Stimulated activated CD4-positive, alpha-beta T cell treated with anti-CD3 and anti-CD28 coated beads, Interleukin-1b, Interleukin-23, amount 100 ng/mL, for 4 hours (primary cell): ENCODE measurements at places on chromosomes 2 and 18.

- DNase-seq, result no peak
Observed at GRCh38 chr2:219998107-219998506, 370.7 kb downstream of the SLC4A3 start.

- DNase-seq, result no peak
Observed at GRCh38 chr2:43194121-43194869, 32.1 kb downstream of the ZFP36L2 start.

DNA sequence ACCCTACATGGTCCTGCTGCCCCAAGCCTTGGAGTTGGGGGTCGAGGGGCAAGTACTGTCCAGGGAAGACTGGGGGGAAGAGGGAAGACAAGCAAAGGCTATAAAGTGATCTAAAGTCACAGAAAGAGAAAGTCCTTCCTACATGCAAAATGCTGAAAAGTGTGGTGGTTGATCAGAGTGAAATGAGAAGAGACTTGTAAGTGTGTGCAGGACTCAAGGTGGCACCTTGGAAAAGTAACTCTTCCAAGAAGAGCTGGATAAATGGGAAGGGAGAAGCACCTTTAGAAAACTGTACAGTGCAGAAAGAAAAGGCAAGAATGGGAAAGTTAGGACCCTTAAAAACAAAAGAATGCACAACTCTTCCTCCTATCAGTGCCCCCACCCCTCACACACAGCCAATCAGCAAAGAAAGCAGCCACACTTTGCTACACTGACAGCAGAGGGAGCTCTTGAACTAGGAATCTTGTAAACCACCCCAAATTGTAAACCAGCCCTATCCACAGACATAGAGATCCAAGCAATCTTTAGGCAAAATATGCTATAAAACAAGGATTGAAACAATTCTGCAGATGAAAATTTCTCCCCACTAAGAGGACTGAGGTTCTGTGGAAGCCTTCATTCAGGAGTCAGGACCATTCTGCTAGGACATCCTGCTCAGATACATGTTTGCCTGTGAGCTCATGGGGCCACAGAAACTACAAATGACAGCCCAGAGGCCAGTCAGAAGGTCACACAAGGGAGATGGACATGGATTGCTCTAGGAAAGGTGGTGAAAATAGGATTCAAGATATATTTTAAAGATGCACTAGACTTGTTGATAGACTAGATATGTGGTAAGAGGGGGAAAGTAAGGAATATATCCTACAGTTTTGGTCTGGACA, 146.4 kb downstream of the FTCDNL1 start:
- no peak for DNase-seq

GRCh38 chr2:152480821-152481399, 145.9 kb downstream of the FMNL2 start:
- no peak for DNase-seq

DNA sequence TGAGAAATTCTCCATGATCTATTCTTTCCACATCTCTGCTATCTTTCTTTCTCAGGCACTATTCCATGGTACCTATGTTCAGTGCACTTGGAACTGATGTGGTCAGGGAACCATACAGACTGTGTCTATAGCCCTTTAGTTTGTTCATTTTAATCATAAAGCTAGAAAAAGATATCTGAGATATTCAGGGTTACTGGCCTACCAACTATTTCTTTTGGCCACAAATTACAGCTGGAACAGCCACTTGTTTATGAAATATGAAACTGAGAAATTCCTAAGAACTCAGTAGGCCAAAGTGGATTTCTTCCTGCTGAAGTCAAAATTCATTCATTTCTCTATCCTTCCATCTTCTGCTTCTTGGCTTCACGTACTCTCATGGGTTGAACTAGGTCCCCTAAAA, 22.8 kb upstream of the LYPD1 start:
- DNase-seq, result no peak

DNA sequence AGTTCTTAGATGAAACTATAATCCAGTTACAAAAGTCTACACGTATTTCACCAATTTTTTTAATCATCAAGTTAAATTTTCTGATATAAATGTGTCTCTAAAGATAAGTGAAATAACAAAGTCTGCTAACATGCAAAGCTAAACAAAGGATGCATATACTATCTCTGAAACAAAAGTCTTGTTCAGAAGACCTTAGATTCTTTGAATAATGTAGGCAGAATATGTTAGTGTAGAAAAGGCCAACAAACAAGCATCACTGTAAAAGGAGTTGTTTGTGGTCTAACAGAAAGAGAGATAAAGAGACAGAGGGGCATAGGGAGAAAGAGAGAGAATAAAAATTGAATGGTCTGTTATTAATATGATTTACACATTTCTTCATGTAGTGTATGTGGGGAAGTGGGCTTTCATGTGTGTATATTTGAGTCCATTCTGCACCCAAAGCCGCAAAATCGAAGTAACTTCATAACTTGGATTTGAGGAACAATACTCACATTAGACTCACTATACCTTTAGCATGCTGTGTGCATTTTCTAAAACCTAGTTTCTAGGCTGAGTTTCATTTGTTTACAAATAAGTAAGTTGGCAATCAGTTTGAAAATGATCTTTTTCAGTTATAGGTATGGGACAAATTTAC, 734.8 kb upstream of the REG3G start:
- no peak for DNase-seq

DNA sequence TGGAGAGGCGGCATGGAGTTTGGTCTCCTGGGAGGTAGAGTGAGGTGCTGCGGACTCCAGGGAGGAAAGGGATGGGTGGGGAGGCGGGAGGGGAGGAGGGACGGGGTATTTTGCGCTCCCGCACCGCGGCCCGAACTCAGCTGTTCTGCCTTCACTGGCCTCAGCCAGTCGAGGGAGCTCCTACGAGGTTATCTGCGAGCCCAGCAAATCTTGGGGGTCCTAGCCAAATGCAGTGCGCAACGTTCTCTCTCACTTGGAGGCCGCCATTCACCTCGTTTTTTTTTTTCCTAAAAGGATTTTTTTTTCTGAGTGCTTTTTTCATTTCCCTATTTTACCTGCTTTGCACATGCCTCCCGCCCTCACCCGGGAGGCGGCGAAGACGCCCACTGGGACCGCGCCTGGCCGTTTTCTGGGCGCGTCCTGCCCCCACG, 877 bp upstream of the BCL2L11 start:
- DNase-seq, result no peak

GRCh38 chr18:58892488-58892887, 27.8 kb downstream of the ZNF532 start:
- DNase-seq, result no peak

- DNase-seq, result no peak
Observed at GRCh38 chr2:20103530-20103929, 52.1 kb upstream of the LAPTM4A start.
